ENCODE measurements at places on chromosomes 6 and 20.

- DNase-seq, result no peak
These were observed 28.4 kb downstream of the FBXO5 start for GRCh38 chr6:152954443-152954842.

DNA sequence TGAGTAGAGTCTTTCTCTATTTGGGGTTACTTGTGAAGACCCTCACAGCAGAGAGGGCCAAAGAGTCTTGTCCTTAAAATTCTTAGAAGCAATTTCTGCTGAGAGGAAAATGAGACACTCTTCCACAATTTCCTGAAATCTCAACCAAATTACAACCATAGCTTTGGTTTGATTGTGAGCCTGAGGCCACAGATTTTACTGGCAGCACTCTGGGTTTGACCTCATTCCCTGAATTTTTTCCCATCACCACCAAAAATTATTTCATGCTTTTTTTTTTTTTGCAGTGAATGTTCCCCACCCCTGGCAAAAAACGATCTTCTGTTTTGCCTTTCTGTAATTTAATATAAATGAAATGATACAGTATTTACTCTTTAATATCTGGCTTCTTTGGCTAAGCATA lies 125.5 kb downstream of the THEMIS start:
- no peak for DNase-seq

- no peak for DNase-seq
These were observed 185.5 kb downstream of the MOXD1 start for GRCh38 chr6:132215805-132216204.

GRCh38 chr6:151535476-151536187 lies 41.8 kb downstream of the CCDC170 start:
- no peak for DNase-seq

- no peak for DNase-seq
These were observed 47.7 kb downstream of the COL12A1 start for GRCh38 chr6:75158176-75158575.

DNA sequence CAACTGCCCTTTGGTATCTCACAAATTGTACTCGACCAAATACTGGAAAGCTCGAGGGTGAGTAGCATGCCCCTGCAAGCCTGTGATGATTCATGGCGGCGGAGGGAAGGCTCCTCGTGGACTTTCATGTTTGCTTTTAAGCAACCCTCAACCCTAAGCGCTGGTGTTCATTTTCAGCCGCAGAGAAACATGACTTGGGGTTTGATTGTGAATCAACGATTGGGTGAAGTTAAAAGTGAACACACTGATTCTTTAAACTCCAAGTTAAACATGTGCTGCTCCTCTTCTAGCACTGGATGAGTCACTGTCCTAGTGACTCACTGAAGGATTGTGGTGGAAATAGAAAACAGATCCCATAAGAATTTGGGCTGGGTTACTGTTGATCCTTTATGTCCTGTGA lies 8.3 kb downstream of the CD109 start:
- DNase-seq, result no peak

GRCh38 chr6:130961148-130961547 lies 101.9 kb downstream of the EPB41L2 start:
- DNase-seq, result no peak

- no peak for DNase-seq
These were observed 6.5 kb downstream of the IRF4 start for GRCh38 chr6:398065-398464.

DNA sequence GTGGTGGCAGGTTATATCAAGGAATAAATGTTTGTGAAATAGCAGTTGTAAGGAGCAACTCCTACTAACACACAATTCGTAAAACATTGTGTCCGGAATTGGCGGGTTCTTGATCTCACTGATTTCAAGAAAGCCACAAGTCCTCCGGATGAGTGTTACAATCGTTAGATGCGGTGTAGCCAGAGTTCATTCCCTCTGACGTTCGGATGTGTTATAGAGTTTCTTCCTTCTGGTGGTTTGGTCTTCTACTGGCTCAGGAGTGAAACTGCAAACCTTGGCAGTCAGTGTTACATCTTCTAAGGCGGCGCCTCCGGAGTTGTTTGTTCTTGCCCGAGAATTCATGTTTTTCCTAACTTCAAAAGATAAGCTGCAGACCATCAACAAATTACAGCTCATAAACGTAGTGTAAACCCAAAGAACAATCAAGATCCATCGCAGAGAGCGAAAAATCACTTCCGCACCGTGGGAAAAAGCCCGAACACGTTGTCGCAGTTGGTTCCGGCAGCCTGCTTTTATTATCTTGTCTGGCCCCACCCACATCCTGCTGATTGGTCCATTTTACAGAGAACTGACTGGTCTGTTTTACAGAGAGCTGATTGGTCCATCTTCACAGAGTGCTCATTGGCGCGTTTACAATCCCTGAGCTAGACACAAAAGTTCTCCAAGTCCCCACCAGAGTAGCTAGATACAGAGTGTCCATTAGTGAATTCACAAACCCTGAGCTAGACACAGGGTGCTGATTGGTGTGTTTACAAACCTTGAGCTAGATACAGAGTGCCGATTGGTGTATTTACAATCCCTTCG lies 58.2 kb downstream of the TRIM27 start:
- DNase-seq, result peak; percentile 20

DNA sequence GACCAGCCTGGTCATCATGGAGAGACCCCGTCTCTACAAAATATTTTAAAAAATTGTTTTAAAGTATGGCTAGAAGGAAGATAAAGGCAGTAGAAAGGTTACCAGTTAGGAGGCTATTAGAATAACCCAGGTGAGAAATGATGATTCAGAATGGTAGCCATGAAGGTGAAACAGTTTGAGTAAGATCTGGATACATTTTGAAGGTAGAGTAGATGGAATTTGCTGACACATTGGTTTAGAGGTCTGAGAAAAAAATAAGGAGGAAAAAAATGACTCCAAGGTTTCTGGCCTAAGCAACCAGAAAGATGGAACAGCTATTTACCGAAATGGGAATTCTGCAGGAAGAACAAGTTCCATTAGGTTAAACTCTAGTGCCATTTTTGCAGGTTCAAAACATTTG lies 167.9 kb upstream of the TAB2 start:
- DNase-seq, result no peak

DNA sequence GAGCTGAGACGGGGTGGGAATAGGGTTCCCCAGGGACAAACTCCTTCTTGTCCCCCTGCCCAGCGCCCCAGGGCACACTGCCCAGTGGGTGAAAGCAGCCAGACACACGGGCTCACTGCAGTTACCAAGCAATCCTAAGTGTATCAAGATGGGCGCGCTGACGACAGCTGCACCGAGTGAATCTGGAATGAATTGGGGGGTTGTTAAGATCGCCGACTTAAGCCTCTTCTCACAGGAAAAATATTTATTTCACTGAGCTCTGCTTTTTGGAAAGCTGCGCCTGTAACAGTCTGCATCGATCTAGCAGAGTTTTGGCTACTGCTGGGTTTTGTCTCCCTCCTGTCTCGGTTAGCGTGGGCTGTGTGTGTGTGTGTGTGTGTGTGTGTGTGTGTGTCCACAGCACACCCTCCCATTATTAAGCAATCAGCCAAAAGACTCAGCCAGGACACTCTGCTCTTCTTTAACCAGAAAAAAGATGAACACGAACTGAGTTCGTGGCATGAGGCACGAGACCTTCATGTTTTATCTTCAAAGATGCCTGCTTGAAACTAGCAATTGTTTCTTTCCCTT lies 35.9 kb downstream of the RIPOR3 start:
- DNase-seq, result no peak
